ENCODE measurements at places on chromosomes 1 and 21.

DNA sequence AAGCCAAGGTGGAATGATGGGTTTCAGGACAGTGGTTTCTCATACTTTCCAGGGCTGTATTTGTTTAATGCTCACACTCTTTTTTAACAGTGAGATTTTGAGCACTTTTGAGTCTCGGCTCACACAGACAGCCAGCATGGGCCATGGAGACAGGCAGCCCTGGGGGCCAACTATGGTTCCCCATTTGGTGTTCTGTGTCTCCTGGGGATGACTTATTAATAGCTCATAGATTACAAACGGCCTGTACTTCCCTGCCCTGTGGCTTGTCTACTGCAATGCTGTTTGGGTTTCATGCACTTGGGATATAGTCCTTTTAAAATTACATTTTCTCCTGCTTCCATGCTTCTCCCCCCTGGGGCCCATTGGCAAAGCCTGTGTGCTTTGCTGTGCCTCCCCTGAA lies 178.3 kb downstream of the KCNJ6 start:
- no peak for DNase-seq

- DNase-seq: no peak
Observed at GRCh38 chr1:109307274-109308021, 637 bp upstream of the MYBPHL start.

DNA sequence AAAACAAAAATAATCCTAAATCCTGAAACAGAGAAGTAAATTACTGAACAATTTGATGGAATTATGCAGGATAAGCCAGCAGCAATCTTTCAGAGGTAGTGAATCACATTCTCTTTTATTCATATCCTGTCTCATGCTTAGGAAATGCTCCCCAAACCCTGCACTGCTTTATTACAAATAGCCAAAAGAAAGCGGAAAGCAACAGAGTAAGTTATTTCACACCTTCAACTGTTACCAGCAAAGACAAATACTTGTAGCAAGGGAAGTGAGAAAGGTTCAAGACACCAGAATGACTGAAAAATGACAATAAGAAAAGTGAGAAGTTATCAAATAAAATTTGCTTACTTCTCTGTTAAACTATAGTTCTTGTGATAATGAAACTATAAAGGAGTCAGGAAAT lies 6.2 kb downstream of the ZRANB2 start:
- no peak for DNase-seq

DNA sequence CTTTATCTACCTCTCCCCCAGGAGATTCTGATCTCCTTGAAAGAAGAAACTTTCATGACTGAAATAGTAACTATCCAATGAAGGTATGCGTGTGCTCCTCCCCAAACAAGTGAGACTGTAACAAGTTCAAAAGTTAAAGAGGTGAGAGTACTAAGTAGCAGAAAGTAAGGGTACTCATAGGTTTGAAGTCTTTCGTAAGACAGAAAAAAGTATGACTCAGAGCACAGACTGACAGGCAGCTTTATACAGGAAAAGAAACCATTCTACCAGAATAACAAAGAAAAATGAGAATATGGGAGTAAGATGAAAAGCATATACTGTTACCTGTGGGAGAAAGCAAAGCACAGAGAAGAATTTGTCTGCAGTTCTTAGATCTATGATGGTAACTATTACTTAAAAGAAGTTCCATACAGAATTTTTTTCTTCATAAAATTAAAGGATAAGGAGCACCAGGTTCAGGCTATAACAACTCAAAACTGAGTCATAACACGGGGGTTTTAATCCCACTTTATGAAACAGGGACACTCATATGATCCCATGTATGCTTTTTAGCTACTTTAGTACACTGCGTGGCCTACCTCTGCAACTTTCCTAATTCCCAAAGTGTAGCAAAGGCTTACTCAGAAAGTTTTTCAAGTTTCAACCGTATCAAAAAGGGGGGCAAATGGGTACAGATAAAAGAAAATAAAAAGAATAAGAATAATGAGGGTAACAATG lies 52.0 kb downstream of the FOXJ3 start:
- DNase-seq: no peak

DNA sequence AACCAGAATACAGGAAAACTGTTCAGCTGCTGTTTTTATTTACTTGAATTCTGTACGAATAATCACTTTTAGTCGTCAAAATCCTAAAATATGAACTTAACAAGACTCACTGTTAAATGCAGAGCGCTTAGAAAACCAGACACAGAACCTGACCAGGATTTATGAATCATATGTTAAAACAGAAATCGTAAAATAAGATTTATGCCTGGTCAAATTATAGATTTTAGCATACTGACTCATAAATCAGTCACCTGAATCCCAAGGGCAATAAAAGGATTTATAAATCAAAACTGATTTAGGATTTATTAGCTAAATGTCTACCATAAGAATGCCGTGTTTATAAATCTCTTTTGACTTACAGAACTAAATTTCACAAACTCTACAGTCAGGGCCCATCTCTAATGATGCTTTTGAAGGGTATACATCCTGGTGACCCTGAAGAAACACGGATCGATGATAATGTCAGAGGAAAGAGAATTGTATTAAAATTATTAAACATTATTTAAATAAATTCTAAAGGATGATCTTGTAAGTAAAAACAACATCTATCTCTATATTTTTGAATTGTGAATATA lies 28.8 kb downstream of the CYYR1 start:
- DNase-seq: no peak

DNA sequence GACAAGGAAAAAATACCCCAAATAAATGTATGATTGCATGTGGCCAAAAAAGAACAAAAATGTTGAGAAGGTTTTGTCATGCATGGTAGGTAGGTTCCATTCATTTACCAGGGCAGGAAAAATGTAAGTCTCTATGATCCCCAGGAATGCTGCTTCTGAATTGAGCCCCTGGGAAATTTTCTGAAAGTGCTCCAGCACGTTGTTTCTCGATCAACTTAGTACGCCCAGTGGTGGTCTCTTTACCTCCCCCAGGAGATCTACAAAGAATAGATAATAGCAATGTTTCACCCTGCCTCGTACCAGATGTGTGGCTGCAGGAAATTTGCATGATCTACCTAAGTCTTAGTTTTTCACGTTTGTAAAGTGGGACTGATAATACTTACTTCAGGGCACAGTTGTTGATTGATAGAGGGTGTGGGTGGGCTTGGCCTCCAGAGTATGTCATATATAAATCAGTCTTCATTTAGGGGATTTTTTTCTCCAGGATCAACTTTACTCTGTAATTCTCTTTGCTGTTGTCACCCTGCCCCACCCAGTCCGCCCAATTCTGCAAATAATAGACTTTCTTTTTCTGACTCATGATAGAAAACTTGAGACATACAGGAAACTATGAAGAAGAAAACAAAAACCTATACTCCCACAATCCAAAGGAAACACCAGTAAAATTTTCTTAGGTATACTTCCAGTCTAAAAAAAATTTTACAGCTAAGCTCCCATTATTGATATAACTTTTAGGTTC lies 462.0 kb upstream of the RUNX1 start:
- no peak for DNase-seq

DNA sequence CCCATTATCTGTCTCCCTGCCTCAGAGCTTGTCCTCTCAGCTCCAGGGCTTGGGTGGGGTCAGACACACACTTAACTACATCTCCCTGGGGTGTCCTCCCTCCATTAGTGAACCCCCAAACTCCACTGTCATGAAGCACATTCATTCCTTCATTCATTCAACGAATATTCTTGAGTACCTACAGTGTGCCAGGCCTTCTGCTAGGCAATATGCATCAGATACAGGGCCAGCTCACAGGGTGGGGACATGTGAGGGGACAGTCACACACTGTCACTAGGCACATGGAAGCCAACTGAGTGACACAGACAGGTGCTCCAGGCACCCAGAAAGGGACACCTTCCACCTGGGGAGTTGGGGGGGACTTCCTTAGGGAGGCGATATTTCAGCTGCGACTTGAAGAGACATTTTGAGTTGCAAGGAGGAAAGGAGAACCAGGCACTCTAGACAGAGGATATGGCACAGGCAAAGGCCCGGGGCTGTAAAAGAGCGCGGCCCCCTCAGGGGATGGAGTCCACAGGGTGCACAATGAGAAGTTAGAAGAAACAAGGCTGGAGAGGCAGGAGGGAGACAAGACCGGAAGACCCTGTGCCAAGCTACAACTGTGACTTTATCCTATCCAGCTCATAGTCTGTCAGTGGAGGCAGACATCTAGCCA lies 8.7 kb upstream of the S100A8 start:
- DNase-seq: no peak

- peak; percentile 45 for DNase-seq
Observed at GRCh38 chr21:25421321-25422028, 185.8 kb downstream of the MRPL39 start.

GRCh38 chr1:150760013-150760412 lies 5.6 kb downstream of the CTSS start:
- DNase-seq: no peak

DNA sequence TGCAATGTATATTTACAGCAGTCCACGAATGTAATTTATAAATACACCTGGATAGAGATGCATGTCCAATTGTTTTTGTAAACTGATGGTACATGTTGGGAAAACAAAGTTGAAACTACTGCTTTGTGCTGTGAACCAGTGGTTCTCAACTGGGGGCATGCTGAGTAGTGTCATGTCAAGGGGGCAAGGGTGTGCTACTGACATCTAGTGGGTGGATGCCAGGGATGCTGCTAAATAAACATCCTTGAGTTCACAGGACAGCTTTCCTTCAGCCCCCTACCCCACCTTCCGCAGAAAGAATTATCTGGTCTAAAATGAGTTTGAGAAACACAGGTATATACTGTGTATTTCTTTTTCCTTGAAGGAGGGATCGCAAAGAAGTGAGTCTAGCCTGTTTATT lies 95.9 kb downstream of the RASAL2 start:
- DNase-seq: peak; percentile 66

GRCh38 chr1:44154049-44154448 lies 12.6 kb upstream of the KLF18 start:
- peak; percentile 41 for DNase-seq

- DNase-seq: no peak
Observed at GRCh38 chr1:112805155-112805853, 90.2 kb upstream of the PPM1J start.

DNA sequence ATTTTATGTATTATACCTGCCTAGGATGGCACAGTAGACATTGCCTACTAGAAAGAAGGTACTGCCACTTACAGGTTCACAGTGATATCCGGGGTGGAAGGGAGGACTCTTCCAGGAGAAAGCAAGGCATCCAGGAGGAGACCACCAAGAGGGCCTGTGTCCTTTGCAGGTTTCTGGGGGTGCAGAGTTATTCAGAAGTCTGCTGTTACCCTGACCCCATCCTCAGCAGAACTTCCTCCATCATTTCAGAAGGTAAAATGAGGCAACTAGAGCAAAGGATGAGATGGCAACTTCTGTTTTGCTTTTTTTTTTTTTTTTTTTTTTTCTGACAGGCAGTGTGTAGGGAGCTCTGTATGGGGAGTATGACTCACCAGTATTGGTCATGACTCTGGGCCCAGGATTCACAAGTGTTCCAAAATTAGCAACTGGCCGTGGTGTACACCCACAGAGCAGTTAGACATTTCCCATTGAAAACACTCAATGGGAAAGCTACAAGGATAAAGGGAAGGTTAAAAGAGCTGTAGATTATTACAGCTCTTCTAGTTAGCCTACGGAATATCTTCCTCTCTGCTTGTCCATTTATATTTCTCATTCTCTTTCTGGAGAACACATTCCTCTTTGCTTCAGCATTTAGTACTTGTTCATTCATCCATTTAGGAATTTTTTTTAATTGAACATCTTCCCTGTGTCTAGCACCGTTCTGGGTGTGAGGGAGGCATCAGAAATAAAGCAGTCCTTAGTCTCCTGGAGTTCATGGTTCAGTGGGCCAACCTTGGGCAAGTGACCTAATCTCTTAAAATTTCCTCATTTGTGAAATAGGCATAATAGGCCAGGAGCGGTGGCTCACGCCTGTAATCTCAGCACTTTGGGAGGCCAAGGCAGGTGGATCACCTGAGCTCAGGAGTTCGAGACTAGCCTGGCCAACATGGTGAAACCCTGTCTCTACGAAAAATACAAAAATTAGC lies 50.5 kb upstream of the PPP2R5A start:
- no peak for DNase-seq

GRCh38 chr1:109090196-109091077 lies at the start of gene TMEM167B:
Gene TMEM167B (plus strand): TSS chr1:109090764. CDS start chr1:109090873, 109 bp downstream.
- peak; percentile 88 for DNase-seq

GRCh38 chr1:54970901-54971300 lies 9.5 kb upstream of the TMEM61 start:
- DNase-seq: no peak

All from WTC11 (cell line).